Esophagus squamous epithelium (tissue), 5 donors: ENCODE measurements at places on chromosomes 11 and 22.

DNA sequence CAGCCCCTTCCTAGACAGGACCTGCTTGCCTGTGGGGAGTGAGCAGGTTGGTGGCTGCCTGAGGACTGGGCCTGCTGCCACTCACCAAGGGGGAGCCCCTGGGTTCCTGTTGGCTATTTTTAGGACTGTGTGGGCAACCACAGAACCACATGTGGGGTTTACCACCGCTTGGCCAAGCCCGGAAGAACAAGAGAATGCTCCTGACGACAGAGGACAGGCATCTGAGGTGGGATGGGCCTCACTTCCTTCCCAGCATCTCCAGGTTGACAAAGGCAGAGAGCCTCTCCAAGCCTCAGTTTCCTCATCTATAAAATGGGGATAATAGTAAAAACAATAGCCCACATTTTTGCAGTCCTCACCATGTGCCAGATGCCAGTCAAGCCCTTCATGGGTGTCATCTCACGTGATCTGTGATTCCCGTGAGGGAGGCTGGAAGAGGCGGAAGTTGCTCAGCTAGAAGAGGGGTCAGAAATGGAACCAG lies 43.6 kb downstream of the LRRC32 start:
- DNase-seq = no peak

DNA sequence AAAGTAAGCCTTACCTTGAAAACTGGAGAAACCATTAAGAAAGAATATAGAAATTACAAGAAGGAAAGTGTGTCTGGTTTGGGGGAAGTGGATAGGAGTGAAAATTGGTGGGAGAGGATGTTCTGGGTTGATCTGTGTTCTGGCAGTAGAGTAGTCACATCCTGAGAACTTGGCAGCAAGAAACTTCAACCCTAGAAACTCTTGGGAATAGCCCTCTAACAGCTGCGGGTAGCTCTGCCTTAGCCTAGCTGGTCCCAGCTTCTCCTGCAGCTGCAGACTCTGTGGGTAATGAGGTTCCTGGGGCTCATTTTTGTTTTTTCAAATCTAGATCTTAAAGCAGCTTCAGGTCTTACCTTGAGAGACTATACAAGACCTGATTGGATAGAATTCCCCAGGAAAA lies 24.2 kb upstream of the OR6X1 start:
- DNase-seq = no peak

DNA sequence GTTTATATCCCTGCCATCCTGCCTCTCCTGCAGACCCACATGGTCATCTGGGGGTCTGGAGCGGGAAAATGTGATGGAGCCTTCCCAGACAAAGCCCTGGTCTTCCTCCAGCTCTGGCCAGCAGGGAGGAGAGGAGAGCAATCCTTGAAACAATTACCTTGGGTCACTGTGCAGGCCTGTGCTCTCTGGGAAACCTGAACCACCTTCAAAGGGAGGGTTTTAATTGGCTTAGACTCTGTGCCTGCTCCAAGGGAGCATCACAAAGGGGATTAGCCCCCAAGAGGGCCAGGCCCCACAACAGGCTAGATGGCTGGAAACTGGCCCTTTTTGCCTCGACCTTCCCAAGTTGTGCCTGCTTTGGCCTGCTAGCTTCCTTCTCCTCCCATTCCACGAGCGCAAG lies 351.9 kb downstream of the TENM4 start:
- no peak for DNase-seq

GRCh38 chr11:35343033-35343598 lies 76.2 kb downstream of the SLC1A2 start:
- no peak for DNase-seq

GRCh38 chr22:45608763-45609180 lies 62.9 kb upstream of the ATXN10 start:
- DNase-seq = no peak

DNA sequence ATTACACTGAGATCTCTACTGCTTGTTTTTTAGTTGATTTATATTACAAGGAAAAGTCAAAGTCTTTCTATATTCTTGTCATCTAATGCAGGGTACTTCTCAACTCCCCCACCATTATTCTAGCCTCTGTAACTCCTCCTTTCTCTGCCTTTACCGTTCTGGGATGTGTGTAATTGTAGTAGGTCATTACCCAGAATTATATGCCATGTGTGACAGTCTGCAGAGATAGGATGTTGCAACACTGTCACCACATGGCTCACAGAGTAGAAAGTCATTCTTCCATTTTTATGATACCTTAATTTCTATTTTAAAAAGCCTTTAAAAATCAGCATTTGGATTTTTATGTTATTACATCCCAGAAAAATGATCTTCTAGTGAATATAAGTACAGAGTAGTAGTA lies 32.7 kb downstream of the ZNF143 start:
- DNase-seq = no peak

- DNase-seq = no peak
These were observed 26.3 kb downstream of the SNAP29 start for GRCh38 chr22:20885017-20885556.

GRCh38 chr22:39973656-39974055 lies 13.5 kb downstream of the TMA7B start:
- DNase-seq = no peak

DNA sequence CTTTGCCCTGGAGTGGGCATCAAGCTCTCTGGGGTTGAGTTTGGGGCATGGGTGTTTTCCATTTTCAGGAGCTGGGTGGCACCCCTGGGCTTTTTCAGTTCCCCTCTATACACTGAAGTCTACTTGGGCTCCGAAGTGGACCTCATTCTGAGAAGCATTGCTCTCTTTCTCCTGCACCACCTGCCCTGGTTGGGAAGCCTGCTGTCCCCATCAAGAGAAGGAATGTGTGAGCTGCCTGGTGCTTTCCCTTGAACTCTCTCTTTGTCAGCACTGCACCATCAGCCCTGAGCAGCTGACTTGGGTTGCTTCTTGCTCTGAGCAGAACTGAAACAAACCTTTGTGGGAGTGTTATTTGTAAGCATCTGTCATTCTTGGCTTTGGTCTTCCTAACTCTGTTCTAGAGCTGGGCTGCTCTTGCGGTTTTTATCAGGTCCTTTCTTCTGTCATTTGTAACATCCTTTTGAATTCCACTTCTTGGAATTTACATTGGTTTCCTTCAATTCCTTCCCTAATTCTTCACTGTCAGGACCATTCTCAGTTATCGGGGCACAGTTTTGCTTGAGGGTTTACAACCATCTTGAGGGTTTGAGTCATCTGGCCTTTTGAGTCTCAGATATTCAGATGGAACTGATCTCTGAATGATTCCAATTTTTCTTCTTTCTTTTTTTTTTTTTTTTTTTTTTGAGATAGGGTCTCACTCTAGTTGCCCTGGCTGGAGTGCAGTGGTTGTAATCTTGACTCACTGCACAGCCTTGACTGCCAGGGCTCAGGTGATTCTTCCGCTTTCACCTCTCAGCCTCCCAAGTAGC lies 20.5 kb downstream of the UBE2L3 start:
- no peak for DNase-seq

DNA sequence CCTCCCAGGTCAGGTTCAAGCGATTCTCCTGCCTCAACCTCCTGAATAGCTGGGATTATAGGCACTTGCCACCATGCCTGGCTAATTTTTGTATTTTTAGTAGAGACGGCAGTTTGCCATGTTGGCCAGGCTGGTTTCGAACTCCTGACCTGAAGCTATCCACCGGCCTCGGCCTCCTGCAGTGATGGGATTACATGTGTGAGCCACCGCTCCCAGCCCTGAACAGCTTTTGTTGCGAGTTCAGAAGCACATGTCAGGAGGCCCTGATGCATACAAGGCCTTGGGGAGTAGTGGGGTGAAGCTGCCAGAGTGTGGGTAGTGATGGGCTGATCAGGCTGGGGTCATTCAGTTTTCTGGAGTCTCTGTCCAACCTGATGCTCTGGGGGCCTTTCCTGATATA lies 117.0 kb upstream of the C11orf87 start:
- no peak for DNase-seq

- no peak for DNase-seq
These were observed 7.5 kb upstream of the PDE3B start for GRCh38 chr11:14636119-14636518.

DNA sequence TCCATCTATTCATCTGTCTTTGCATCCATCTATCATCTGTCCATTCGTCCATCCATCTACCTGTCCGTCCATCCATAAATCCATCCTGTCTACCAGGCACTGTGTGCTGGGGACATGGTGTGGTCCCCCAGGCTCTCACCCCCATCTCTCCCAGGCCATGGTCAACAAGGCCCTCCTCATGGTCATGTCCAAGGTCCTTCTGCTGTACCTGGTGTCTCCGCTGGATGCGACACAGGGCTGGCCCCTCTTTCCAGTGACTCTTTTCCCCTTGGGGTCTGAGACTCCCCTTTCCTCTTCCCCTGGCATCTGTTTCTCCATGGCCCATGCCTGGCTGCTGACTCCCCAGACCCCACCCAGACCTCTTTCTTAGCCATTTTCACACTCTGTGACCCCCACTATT lies 4.5 kb downstream of the IGLL1 start:
- DNase-seq = no peak

DNA sequence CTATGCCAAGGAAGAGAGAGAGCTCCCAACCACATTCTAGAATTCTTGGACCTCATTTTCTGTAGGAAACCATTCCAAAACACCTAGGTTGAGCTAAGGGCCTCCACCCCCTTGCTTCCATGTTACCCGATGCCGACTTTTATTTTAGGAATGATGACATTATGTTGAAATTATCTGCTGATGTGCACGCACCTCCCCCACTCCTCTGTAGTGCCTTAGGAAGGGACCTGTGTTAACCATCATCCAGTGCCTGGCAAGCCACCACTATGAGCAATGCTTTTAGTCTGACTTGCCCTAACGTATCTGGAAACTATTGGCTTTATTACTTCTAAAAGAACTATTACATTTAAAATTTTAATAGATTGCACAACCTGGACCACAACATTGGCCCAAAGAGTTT lies 42.1 kb downstream of the NCAPD3 start:
- DNase-seq = no peak

- DNase-seq = no peak
These were observed 76.1 kb upstream of the LIN7C start for GRCh38 chr11:27582621-27583020.

GRCh38 chr11:120539667-120540369 lies 28.3 kb downstream of the GRIK4 start:
- no peak for DNase-seq

GRCh38 chr22:26095256-26095956 lies 73.9 kb upstream of the SEZ6L start:
- no peak for DNase-seq

DNA sequence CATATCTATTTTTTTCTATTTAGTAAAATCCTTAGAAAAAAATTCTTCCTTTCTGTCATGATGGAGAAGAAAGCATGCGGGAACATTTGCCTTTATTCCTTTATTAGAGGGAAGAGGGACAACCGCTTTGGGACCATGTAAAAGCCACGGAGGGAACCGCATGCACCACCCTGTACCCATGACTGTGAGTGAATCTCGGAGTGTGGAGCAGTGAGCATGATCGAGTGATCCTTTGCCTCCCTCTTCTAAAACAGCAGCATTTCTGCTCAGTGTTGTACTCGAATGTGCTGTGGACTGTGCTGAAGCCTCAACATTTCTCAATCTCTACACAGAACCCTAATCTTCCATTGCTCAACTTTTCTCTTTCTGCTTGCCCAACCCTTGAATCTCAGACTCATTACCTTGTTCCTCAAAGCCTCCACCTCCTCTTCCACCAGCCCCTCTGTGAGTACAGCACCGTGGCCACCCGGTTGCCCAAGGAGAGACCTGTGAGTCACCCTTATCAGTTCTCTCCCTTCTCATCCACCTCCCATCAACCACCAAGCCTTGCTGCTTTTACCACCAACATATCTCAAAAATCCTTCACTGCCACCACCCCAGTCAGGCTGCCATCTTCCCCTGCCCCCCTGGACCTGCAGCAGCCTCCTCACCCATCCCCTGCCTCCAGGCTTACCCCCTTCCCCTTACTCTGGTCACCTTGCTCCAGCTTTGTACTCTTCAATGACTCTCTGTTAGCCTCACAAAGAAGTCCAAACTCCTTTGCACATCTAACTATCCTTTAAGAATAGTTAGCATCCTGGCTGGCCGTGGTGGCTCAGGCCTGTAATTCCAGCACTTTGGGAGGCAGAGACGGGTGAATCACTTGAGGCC lies 103.1 kb downstream of the NAT10 start:
- DNase-seq = no peak

DNA sequence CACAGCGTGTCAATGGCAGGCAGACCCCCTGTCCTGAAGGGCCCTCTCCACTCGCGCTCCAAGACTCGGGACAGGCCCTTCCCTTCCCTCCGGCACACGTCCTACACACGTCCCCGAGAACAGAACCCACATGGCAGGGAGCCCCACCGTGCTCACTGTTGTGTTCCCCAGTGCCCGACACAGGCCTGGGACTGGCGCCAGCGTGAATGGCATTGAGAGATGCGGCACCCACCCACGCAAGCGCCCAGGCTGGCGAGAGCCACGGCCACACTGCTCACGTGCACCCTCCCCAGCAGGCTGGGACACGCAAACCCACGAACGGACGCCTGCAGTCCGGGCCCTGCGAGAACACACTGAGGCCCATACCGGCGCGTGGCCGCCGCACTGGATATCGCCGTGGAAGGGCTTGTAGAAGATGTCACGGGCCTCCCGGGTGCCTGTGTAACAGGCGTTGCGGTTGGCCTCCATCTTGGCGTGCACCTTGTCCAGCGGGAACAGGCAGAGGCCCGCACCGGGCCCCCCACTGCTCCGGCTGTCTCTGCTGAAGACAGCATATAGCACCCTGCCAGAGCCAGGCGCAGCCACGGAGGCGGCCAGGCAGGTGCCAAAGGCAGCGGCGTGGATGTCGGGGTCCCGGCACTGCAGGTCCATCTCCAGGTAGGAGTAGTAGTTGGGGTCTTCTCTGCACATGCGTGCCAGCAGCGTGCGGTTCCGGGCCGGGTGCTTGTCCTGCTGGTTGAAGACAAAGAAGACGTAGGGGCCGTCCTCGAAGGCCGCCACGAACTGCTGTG lies 18.1 kb downstream of the PLXNB2 start:
- DNase-seq = no peak

GRCh38 chr22:46770726-46771125 lies 8.3 kb downstream of the TBC1D22A start:
- no peak for DNase-seq

DNA sequence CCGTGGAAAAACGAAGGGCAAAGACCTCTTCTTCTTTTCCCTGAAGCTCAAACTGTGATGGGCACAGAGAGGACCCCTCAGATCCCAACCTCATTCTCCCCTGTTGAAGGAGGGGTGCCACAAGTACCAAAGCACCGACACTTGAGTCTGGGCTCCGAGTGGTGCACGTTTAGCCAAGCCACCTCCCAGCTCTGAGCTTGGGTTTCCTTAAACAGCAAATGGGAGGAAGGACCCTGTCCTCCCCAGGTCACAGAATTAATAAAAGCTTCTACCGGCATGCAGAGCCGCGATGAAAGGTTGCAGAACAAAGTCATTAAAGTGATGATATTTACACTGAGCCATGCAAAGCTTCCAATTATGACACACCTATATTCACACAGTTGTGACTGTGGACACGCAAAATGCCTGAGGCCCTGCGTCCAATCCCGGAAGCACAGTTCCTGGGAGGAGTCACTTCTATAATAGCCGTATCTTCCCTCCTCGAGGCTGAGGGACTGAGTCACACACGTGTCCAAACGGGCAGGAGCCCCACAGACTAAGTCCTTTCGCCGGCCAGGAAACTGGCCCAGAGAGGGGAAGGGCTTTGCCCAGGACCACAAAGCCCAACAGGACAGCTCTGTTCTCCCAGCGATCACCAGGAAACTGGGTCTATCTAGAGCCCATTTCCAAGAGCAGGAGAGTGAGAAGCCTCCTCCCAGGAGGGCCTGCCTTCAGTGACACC lies 922 bp upstream of the CSNK1E start:
- DNase-seq = peak; percentile 26

- DNase-seq = no peak
These were observed 8.5 kb upstream of the NAALADL1 start for GRCh38 chr11:65066805-65067291.
